A549 treated with Hydrocortisone at 1 μM for 4 hours (cell line): ENCODE measurements at places on chromosomes 3 and 15. TPM values are rescaled to one million over a fixed set of nuclear protein-coding genes. Genes with fewer than 3 reads are reported as not detected.

The FBLN2 gene
- total RNA-seq: 1.8 to 3.3 TPM (median 2.5 TPM) in 5 replicates

The CFAP91 gene
- 0.09 to 0.62 TPM (median 0.21 TPM) in 5 replicates for total RNA-seq

The GPR27 gene
- 2.4 to 3.1 TPM (median 3.0 TPM) in 5 replicates for total RNA-seq

The TCF12 gene
- 33.7 to 44.6 TPM (median 40.7 TPM) in 5 replicates for total RNA-seq

The TM4SF1 gene
- total RNA-seq: 948 to 1,744 TPM (median 1,223 TPM) in 5 replicates

The TKT gene
- 1,744 to 2,020 TPM (median 1,920 TPM) in 5 replicates for total RNA-seq

The FAM107A gene
- total RNA-seq: 0.17 to 0.29 TPM (median 0.22 TPM) in 5 replicates

The GMPPB gene
- 15.9 to 19.7 TPM (median 18.6 TPM) in 5 replicates for total RNA-seq

The DTX3L gene
- total RNA-seq: 7.4 to 11.1 TPM (median 7.6 TPM) in 5 replicates

The TMEM45A gene
- total RNA-seq: 1.8 to 2.4 TPM (median 2.2 TPM) in 5 replicates

The EBLN2 gene
- 0.23 to 0.63 TPM (median 0.39 TPM) in 5 replicates for total RNA-seq

The LOXL1 gene
- 0.17 to 1.2 TPM (median 0.68 TPM) in 5 replicates for total RNA-seq

The CYP8B1 gene
- total RNA-seq: not detected in 5 replicates

The PLA2G4F gene
- 0.02 TPM in 1 of 5 replicates, not detected in the others for total RNA-seq

The AP4E1 gene
- total RNA-seq: 7.3 to 12.5 TPM (median 9.6 TPM) in 5 replicates

The RAB6B gene
- total RNA-seq: 2.0 to 3.6 TPM (median 2.1 TPM) in 5 replicates

The IL5RA gene
- total RNA-seq: not detected in 5 replicates

The KBTBD13 gene
- not detected in 5 replicates for total RNA-seq

The GCSAM gene
- not detected in 5 replicates for total RNA-seq

The TTLL13 gene
- total RNA-seq: 0.03 to 0.18 TPM (median 0.14 TPM) in 5 replicates

The MCTP2 gene
- total RNA-seq: not detected in 5 replicates

The FANCD2OS gene
- not detected in 5 replicates for total RNA-seq

The SLC24A5 gene
- not detected in 5 replicates for total RNA-seq

The ZPLD1 gene
- total RNA-seq: 0.06 TPM in 1 of 5 replicates, not detected in the others

The COLQ gene
- total RNA-seq: 0.25 to 0.53 TPM (median 0.29 TPM) in 5 replicates

The GOLGA6C gene
- total RNA-seq: not detected in 5 replicates

The SERPINI2 gene
- not detected in 5 replicates for total RNA-seq

The CCR9 gene
- total RNA-seq: 0.03 TPM in 1 of 5 replicates, not detected in the others

The RBM15B gene
- total RNA-seq: 17.4 to 20.3 TPM (median 19.2 TPM) in 5 replicates

The PPARG gene
- 37.4 to 43.6 TPM (median 41.5 TPM) in 5 replicates for total RNA-seq

The C3orf49 gene
- not detected in 5 replicates for total RNA-seq

The MORC1 gene
- not detected in 5 replicates for total RNA-seq

The NUP210 gene
- 34.0 to 42.3 TPM (median 39.4 TPM) in 5 replicates for total RNA-seq

The ZIC4 gene
- not detected in 5 replicates for total RNA-seq

The CACNA1D gene
- 0.47 to 1.3 TPM (median 0.83 TPM) in 5 replicates for total RNA-seq

The SLC28A1 gene
- total RNA-seq: 0.03 to 0.06 TPM in 2 of 5 replicates, not detected in the others

The ARNT2 gene
- total RNA-seq: 14.7 to 17.4 TPM (median 15.8 TPM) in 5 replicates

The ESYT3 gene
- total RNA-seq: 0.40 to 0.83 TPM (median 0.55 TPM) in 5 replicates

The SCN11A gene
- not detected in 5 replicates for total RNA-seq

The KIF23 gene
- 70.6 to 103 TPM (median 79.7 TPM) in 5 replicates for total RNA-seq

The RPP25 gene
- 19.2 to 26.0 TPM (median 25.6 TPM) in 5 replicates for total RNA-seq

The SCAANT1 gene
- total RNA-seq: not detected in 5 replicates

The ZNF80 gene
- not detected in 5 replicates for total RNA-seq

The CLDN18 gene
- not detected in 5 replicates for total RNA-seq

The NOX5 gene
- total RNA-seq: 0.11 to 0.35 TPM (median 0.20 TPM) in 5 replicates

The DGKG gene
- 7.0 to 13.9 TPM (median 7.2 TPM) in 5 replicates for total RNA-seq

The PPM1L gene
- total RNA-seq: 0.37 to 0.91 TPM (median 0.56 TPM) in 5 replicates

The P2RY14 gene
- total RNA-seq: not detected in 5 replicates

The C3orf22 gene
- total RNA-seq: not detected in 5 replicates

The CFAP92 gene
- not detected in 5 replicates for total RNA-seq
